ENCODE measurements at places on chromosomes 11 and 22. TPM values are rescaled to one million over a fixed set of nuclear protein-coding genes. Genes with fewer than 3 reads are reported as not detected.

DNA sequence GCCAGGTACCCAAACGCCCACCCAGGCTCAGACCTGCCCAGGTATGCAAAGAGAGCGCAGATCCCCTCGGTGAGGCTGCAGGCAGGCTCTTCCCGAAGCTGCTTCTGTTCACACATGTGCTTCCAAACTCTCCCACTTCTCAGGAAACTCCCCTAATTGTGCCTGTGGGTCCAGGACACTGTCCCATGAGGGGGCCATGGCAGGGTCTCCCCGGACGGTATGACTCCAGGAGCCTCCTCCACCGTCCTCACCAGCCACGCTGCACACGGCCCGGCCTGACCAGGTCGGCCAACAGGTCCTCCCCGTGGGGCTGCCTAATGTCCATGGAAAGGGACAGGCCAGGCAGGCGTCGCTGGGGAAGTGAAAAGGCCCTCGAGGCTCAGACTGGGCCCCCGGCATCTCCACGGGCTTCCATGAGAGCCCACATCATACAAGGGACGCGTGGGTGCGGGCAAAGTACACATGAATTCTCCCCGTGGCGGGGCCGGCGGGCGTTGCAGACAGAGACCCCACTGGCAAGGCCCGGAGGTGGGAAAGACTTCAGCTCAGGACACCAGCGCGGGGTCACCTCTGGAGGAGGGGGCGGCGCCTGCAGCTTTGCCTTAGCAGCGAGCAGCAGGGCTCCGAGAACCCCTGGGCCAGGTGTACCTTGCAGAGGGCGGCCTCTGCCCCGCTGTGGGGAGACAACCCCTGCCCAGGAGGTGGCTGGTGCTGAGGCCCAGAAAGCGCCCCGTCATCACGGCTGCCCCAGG is 526.1 kb downstream of the BRD1 start:
- H3K27ac ChIP-seq = no peak overlapping the region
- H3K4me3 ChIP-seq = no peak overlapping the region
- no peak for DNase-seq
- H3K4me1 ChIP-seq = no peaks in the 10 kb centered on the region
- H3K27me3 ChIP-seq = peaks cover 22% of the 10 kb centered on the region
- no peaks in the 10 kb centered on the region for H3K36me3 ChIP-seq

GRCh38 chr22:45007391-45008185 is 2.2 kb downstream of the PHF21B start:
- H3K4me3 ChIP-seq = peak overlapping the region; percentile 61
- H3K27me3 ChIP-seq = peaks cover 61% of the 10 kb centered on the region
- no peak for DNase-seq
- H3K36me3 ChIP-seq = no peaks in the 10 kb centered on the region

- no peak overlapping the region for H3K4me3 ChIP-seq
- H3K36me3 ChIP-seq = no peaks in the 10 kb centered on the region
- no peak overlapping the region for H3K27ac ChIP-seq
Measured at GRCh38 chr11:131486937-131487635, 116.7 kb downstream of the NTM start.

GRCh38 chr22:17969701-17970113 is 54.7 kb downstream of the MICAL3 start:
- no peaks in the 10 kb centered on the region for H3K27me3 ChIP-seq
- no peak overlapping the region for H3K4me3 ChIP-seq
- no peak for DNase-seq
- H3K4me1 ChIP-seq = peaks cover 66% of the 10 kb centered on the region
- H3K36me3 ChIP-seq = no peaks in the 10 kb centered on the region
- peak overlapping the region; percentile 55 for H3K27ac ChIP-seq

The LRRC32 gene
- total RNA-seq = 35.5 TPM

Measured in gastrocnemius medialis (tissue), 4 donors.